ENCODE measurements at places on chromosomes 5 and 9.

DNA sequence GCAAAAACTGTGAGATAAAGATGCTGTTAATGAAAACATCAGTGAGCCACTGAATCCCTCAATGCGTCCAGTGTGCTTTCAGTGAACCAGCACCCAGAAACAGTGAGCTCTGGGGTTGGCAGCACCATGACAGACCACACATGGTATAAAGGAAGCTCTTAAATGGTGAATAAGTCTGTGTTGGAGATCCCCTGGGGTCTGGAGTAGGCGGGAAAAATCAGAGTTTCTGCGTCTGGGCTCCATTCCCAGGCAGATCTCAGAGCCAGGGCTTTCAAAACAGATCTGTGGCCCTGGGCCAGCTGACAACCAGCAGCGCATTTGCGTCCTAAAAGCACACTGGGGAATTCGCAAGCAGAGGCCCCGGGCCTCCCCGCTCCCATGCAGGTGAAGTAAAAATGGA is 233.5 kb downstream of the FRMD3 start:
- DNase-seq: peak; percentile 56

DNA sequence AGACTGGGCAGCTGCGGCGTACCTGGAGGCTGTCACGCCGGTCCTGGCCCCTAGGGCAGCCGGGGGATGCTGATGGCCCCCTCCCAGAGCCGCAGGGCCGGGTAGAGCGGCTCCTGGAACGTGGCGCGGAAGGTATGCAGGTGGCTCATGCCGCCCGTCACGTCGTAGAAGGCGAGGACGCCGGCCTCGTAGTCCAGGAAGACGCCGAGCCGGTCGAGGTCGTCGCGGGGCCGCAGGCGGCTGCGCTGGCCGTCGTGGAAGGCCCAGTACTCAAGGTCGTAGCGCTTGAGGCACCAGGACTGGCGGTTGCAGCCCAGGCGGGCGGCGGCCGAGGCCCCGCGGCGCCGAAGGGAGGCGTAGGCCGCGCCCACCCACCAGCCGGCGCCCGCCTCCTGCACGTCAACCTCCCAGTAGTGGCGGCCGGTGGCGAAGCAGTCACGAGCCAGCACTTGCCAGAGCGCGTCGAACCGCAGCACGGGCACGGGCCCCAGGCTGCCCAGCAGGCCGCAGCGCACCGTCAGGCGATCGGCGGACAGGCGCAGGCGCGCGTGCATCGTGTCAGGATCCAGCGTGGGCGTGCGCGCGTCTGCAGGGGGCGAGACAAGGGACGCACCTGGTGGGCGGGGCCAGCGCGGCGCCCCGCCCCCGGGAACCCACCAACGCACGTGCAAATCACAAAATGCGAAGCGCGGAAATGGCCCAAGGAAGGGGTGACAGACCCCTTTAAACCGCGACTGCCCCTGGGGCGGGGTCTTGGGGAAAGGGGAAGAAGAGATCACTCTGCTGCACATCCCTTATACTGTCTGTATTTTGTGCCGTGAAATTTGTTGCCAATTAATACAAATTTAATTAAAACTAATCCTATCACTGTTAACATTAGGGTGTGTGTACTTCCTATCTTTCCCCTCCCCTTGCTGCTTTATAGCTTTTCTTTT is 31.2 kb downstream of the NANS start:
- DNase-seq: peak; percentile 74

DNA sequence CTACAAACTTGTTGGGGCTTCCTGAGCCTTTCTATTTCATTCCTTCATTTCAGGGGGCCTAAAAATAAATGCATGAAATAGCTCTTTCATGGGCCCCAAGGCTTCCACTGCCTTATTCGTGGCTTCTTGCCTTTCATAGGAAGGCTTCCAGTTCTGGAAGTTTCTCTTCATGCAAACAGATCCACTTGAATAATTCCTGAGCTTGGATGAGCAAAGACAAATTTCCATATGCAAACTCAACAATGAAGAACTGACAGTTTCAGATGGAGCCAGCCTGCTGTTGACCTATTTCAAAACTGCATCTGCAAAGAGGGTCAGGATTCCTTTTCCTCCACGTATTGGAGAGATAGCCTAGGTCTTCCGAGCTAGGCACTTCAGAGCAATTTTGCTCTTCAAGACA is 142.1 kb downstream of the MLLT3 start:
- DNase-seq: no peak

DNA sequence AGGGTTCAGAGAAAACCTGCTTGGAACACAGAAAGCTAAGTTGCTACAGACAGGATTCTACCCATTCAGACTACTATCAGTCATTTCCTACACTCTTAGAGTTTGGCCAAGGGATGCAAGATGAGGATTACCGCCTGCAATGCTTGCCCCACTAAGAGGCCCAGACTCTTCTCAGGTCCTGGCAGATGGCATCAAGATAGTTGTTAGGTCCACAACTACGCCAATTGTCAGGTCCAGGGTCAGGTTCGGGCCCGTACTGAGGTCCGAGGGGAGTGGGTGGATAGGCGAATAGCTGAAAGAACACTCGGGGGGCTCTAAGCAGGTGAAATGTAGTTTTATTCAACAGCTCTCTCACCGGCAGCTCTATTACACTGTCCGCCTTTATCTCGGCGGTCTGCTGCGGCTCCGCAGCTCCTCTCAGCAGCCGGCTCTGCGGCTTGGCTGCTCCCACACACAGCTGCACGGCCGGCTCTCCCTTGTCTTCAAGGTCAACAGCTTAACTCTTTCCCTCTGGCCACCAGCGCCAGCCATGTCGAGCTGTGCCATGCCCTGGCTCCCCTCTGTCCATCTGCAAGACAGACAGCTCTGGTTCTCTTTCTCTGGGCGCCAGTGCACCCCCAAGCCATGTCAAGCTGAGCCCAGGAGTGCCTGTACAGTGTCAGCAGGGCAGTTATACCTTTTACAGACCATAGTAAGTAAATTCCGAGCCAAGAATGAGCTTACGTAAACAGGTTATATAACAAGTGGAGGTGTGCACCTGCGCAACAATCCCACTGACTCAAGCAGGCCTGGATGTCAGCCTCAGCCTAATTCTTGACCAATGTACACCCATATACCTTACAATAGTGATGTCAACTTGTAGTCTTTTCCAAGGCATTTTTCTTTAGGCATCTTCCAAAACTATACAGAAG is 24.0 kb downstream of the ENC1 start:
- DNase-seq: no peak

GRCh38 chr9:19975499-19975898 is 186.7 kb upstream of the SLC24A2 start:
- DNase-seq: peak; percentile 23

GRCh38 chr5:154254896-154255295 is 64.4 kb downstream of the GALNT10 start:
- no peak for DNase-seq

- peak; percentile 97 for DNase-seq
Measured at GRCh38 chr9:129773262-129774048, 20.6 kb upstream of the PTGES start.

DNA sequence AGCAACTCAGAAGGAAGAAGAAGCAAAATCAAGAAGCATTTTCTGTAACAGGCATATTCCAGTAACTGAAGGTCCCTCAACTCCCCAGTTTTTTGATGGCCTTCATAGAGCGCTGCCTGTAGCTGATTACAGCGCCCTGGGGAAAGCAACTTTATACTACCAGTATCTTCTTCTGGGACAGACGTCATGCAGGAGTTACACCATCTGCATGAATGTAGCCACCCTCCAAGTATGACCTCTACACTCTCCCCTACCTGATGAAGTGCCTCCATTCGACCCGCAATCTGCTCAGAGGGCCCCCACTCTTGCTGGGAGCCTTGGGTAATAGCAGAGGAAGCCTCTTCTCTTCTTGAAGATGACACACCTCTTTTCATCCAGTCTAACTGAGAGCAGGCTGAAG is 21.0 kb upstream of the SH3TC2 start:
- DNase-seq: no peak

DNA sequence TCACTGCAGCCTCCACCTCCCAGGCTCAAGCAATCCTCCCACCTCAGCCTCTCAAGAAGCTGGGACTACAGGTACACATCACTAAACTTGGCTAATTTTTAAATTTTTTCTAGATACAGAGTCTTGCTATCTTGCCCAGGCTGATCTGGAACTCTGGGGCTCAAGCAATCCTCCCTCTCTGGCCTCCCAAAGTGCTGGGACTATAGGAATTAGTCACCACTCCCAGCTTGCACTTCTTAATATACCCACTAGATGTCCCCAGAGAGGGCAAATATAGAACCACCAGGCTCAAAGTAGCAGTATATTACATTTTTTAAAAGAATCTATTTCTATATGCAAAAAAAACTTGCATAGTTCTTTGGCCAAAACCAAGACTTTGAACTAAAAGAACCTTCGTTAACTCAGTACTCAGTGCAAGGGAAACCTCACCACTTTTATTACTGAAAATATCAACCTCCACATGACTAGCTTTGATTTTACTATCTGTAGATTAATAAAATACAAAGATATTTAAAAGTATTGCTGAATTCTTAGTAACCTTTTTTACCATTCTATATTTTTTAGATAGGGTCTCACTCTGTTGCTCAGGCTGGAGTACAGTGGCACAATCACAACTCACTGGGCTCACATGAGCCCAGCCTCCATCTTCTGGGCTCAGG is 25.8 kb upstream of the HSD17B3 start:
- peak; percentile 48 for DNase-seq

DNA sequence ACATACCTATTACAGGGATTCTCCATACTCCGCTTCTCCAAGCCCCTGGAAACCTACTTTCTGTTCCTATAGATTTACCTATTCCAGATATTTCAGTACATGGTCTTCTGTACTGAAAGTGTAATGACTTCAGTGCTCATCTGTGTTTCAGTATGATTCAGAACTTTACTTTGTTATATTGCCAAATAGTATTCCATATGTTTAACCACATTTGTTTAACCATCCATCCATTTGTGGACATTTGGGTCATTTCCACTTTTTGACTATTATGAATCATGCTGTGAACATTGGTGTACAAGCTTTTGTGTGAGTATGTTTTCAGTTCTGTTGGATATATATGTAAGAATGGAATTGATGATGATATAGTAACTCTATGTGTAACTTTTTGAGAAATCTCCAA is 188.9 kb downstream of the PDZD2 start:
- DNase-seq: peak; percentile 69

- peak; percentile 23 for DNase-seq
Measured at GRCh38 chr5:73450672-73451223, 2.2 kb upstream of the FOXD1 start.

DNA sequence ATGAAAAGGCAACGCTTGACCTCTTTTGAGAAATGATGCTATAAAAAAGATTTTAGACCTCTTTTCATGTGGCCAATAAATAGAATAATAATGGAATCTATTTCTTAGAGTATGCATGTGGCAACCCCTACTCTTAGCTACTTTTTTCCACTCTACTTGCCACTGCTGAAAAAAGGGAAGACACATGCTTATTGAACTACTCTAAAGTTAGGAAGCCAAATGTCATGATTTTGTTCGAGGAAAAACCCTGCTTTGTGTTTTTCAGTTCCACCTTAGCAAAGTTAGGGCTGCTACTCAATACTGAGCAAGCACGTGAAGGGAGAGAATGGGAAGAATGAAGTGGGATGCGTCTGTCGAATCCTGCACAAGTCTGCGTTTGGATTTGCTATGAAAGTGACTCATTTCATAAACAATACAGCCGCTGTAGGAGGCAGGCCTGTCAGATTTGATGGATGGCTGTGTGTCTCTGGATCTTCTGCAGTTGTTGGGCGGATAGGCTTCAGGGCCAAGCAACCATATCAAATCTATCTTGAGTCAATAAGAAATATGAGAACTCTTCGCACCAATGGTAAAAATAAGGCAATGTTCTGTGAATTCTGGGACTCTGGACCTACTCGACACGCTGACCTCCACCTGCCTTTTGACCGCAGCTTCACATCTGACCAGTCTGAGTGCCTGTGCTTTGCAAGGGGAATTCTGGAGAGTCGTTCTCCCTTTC is 333.6 kb downstream of the PIK3R1 start:
- DNase-seq: peak; percentile 89

DNA sequence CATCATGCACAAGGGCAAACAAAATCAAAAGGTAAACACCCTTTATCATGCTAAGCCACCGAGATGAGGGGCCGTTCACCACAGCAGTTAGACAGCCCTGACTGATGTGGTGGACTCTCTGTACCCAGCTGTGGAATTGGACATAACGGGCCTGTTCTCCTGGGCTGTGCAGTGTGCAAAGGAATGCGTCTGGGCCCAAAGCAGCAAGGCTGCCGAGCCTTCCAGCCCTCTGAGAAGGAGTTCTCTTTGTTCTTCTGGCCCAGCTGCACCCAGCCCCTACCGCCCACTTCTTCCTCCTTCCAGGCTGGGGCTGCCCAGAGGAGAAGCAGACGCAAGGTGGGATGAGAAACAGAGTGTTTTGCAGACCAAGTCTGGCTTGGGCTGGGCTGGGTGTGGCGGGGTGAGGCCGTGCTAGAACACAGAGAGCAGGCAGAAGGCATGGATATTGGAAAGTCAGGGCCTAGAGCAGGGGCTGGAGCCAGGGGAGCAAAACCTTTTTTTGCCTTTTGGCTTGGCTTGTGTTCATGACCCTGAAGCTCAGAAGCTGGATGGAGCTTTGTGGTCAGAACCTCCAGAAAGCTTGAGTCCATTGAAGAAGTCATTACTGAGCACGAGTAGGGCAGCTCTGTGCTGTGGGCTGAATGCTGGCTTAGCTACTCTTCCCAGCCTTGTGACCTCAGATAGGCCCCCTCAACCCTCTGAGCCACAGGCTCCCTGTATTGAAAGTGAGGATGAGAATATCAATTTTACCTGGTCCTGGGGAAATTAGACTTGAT is 49.8 kb upstream of the SH3PXD2B start:
- no peak for DNase-seq

DNA sequence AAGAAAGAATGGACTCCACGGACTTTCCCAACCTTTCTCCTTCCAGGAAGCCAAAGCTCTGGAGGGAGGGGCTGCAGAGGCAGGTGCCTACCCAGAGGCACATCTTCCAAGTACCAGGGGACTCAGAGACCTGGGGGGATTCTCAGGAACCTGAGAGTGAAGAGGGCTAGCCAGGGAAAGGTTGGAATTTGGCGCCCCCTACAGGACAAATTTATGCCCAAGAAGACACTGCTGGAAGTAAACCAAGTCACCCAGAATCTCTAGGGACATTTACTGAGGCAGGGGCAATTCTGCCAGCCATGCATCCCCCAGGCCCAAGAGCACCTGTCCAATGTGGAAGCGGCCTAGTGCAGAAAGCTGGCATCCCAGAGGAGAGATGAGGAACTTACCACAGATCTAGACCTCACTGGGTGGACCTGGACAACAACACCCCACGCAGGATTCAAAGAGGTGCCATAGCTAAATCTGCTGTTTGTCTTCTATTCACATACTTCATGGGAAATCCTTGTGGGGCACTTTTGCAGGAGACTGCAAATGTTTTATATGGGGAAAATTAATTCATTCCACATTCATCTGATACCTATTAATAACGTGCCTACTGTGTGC is 25.9 kb upstream of the IDNK start:
- DNase-seq: peak; percentile 22

- DNase-seq: no peak
Measured at GRCh38 chr5:172446336-172447051, 7.8 kb downstream of the SH3PXD2B start.

DNA sequence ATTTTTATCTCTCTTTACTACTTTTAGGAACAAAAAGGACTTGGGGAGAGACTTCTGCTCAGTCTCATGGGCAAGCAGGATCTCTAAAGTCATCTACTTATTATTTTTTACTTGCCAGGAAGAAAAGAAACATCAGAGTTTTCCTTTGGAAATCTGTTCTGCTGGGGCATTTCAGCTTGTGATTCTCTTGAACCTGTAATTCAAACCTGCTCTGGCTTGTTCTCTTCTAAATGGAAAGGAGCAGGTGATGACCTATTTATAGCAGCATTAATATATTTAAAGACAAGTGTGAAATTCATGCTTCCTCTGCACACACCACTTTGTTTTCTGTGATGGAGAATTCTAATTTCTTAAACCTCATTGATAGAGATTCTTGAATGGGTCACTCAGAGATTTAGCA is 2.0 kb downstream of the ADCY2 start:
- no peak for DNase-seq

Data from iris pigment epithelial cell (primary cell).